Aorta (tissue), 5 donors: ENCODE measurements at places on chromosomes 1 and 21. TPM values are rescaled to one million over a fixed set of nuclear protein-coding genes. Genes with fewer than 3 reads are reported as not detected.
A peak's percentile ranks its signal among the peaks of the same experiment; 100 is the strongest.

- H3K27me3 ChIP-seq = no peaks in the 10 kb centered on the region
- H3K4me3 ChIP-seq = peak within 1 kb of the TSS; percentile 18
- no peak within 1 kb of the TSS for H3K27ac ChIP-seq
Measured at GRCh38 chr1:3651930-3652547, at the start of gene TP73. TSS of gene TP73 (plus strand) at chr1:3652516. CDS start at chr1:3682366, 29,850 bp downstream.

DNA sequence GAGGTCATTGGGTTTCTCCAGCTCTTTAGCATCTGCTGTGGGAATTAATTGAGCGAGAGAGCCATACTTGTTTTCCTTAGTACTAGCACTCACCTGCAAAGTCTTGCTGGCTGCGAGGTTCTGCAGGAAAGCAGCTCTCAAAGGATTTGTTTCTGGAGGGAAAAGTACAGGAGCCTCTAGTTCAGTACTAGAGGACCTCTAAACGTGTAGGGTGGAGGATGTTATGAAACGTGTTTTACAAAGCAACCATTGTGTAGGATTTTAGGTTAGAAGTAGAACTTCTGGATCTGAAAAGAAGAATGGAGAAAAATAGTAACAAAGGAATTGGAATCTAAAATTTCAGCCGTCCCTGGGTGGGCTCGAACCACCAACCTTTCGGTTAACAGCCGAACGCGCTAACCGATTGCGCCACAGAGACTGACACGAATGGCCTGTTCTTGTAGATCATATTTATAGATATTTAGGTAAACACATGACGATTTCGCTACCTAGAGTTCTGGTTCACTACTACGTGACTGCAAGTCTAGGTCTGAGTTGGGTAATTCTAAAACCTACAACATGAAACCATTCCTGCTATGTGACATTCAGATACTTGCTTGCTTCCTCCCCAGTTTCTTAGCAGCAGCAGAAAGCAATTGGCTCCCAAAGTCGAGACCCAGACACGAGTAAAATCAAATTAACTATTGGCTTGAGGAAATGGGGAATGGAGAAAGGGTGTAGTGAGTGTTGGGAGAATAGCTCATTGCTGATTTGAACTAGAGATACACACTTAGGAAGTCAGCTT is 60.2 kb upstream of the CFAP126 start:
- H3K27me3 ChIP-seq = no peaks in the 10 kb centered on the region
- no peaks in the 10 kb centered on the region for H3K36me3 ChIP-seq

- no peak overlapping the region for H3K4me3 ChIP-seq
- no peak overlapping the region for H3K27ac ChIP-seq
- H3K36me3 ChIP-seq = no peaks in the 10 kb centered on the region
- no peaks in the 10 kb centered on the region for H3K27me3 ChIP-seq
- H3K4me1 ChIP-seq = peaks cover 7% of the 10 kb centered on the region
Measured at GRCh38 chr1:217026531-217026930, 303.3 kb upstream of the ESRRG start.

DNA sequence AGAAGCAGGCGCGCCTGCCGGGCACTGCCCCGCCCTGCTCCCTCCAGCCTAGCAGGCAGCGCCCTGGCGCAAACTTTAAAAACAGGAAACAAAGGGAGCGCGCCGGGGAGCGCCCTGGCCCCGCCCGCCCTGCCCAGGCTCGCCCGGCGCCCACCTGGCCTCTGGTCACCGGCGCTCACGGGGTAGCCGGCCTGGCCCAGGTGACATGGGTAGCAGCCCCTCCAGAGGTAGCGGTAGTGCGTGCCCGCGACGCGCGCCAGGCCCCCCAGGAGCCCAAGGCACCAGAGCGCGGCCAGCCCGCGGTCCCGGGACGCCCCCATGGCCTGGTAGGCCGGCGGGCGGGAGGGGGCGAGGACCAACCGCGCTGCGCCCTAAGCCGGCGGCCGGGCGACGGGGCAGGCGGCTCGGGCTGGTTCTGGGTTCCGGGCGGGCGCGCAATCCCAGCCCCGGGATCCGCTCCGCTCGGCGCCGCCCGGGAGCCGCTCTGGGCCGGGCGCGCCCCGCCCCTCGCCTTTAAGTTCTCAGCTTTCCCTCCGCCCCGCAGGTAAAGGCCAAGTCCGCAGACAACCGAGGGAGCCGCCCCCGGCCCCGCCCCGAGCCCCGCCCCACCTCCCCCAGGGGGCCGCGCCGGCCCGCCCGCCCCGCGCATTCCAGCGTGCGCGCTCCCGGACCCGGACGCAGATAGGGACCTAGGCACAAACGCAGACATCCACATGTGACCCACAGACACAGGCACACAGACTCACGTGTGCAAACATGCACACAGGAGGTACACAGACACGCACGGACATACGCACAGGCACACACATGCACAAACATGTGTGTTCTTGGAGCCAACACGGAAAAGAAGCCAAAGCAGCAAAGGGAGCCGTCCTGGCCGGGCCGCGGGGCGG is 76.7 kb downstream of the ARHGEF16 start:
- H3K27ac ChIP-seq = peak overlapping the region; percentile 41
- no peaks in the 10 kb centered on the region for H3K27me3 ChIP-seq
- peak; percentile 88 for DNase-seq
- no peaks in the 10 kb centered on the region for H3K36me3 ChIP-seq

DNA sequence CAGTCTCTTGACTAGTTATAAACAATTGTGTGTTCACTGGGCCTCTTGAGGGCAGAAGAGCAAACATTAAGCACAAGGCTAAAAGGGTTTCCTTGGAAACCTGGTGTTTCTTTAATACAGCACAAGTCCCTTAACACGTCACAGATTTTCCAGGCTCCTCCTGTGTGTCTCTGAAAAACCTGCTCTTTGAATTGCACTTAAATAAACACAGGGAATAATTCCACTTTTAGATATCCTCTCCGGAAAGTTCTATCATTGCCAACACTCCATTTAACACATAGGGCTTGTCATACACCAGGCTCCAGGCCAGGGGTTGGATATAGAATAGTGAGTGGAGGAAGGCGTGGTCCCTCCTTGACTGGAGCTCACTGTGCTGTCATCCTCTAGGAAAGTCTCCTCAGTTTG is 442.6 kb downstream of the DSCAM start:
- H3K36me3 ChIP-seq = no peaks in the 10 kb centered on the region
- H3K4me3 ChIP-seq = no peak overlapping the region
- no peak for DNase-seq

GRCh38 chr1:185425163-185425562 is 108.1 kb upstream of the IVNS1ABP start:
- DNase-seq = no peak
- H3K27me3 ChIP-seq = no peaks in the 10 kb centered on the region
- no peak overlapping the region for H3K4me3 ChIP-seq
- H3K27ac ChIP-seq = no peak overlapping the region

- peaks cover 3% of the 10 kb centered on the region for H3K4me1 ChIP-seq
- H3K27me3 ChIP-seq = no peaks in the 10 kb centered on the region
- no peak overlapping the region for H3K27ac ChIP-seq
- DNase-seq = no peak
Measured at GRCh38 chr1:47686731-47687630, 249.1 kb downstream of the FOXD2 start.

- no peak overlapping the region for H3K4me3 ChIP-seq
- H3K27ac ChIP-seq = no peak overlapping the region
- no peak for DNase-seq
- no peaks in the 10 kb centered on the region for H3K4me1 ChIP-seq
Measured at GRCh38 chr1:22691031-22691753, 19.4 kb upstream of the EPHB2 start.

GRCh38 chr1:6998267-6998666 is 213.0 kb downstream of the CAMTA1 start:
- no peaks in the 10 kb centered on the region for H3K27me3 ChIP-seq
- no peak overlapping the region for H3K4me3 ChIP-seq
- H3K27ac ChIP-seq = no peak overlapping the region

DNA sequence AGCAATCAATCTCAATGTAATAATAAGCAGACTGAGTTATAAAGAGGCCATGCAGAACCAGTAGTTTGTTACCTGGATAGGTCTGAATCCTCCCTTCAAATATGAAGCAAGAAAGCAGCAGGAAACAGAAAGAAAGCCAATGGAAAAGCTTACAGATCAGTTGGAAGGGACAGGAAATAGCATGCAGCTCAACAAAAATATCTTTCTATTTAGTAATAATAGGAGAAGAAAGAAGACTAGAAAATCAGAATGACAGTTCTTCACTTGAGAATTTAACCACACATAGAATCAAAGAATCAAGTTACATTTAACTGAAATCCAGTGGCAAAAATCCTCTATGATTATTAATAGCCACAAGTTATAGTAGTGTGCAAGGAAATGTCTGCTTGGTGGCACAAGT is 194.4 kb downstream of the EIF4G3 start:
- no peak overlapping the region for H3K4me3 ChIP-seq
- DNase-seq = no peak
- H3K4me1 ChIP-seq = no peaks in the 10 kb centered on the region

DNA sequence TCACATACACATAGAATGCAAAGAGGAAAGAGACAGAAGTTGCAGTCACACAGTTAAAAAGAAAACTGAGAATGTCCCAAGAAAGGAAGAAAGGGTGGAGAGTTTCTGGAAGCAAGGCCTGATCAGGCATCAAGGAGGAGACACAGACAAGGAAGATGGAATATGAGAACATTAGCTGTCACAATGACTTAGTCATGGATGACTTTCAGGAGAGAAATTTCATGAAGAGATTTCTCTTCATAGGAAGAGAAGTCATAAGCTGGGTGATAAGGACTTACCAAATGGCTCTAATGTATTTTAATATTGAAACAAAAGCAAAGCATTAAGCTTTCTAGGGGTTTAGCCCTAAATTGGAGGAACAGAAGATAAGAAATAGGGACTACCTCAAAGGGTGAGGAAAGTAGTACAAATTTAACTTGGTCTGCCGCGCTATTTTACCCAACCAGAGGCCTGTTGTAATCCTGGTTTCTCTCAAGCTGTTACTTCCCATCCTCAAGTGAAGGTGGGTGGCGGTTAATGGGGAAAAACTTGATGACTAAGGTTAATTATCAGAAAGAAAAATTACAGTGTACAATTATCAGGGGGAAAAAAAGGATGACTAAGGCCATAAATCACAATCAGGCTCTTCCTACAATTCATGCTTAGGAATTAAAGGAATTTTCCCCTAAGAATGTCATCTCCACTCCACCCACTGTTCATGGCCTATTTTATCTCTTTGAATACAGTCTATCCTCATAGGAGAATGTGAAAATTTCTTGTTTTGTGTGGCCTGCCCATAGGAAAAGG is 93.9 kb upstream of the ADGRL2 start:
- no peaks in the 10 kb centered on the region for H3K27me3 ChIP-seq
- no peak overlapping the region for H3K27ac ChIP-seq
- no peak for DNase-seq

DNA sequence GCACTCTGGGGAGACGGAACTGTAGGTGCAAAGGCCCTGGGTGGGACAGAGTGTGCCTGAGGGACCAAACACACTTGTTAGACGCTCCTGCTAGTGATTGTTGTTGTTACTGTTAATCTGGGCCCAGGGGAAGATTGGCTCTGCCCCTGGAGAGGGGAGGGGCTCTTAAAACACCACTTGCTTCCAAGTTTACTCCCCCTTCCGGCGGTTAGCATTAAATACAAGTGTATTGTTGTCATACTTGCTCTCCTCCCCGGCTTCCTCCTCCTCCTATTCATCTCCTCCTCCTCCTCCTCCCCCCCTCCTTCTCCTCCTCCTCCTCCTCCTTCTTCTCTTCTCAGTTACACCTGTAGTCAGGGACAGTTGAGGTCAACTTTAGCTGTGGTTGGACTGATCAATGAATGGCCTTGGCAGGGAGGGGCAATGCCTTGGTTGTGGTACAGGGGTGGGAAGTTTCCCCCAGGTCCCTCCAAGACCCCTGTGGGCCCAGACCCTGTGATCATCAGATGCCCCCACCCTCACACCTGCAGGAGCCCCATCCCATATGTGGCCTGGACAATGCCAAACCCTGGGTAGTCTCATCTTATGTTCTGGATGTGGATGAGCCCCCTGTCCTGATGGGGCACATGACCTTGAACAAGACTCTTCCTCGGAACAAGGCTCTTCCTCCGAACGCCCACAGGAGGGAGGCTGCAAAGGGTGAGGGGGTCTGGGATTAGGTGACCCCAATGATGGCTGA is 217.3 kb downstream of the PTPRU start:
- H3K27me3 ChIP-seq = no peaks in the 10 kb centered on the region
- H3K36me3 ChIP-seq = no peaks in the 10 kb centered on the region
- no peaks in the 10 kb centered on the region for H3K4me1 ChIP-seq
- no peak overlapping the region for H3K27ac ChIP-seq
- H3K4me3 ChIP-seq = no peak overlapping the region
- DNase-seq = peak; percentile 36

DNA sequence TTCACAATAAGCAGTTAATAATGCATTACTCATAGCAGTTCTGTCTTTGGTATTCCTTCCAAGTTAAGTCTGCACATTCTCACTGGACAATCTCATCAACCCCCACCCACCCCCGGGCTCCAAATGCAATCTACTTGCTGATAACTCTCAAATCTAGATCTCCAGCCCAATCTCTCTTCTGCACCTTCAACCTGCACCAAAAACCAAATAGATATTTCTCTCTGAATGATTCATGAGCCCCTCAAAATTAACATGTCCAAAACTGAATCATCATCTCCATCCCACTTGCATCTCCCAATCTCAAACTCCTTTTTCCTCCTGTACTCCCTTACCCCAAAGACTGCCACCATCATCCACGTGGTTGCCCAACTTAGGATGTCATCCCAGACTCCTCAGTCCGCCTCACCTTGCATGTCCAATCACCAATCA is 2.7 kb downstream of the DOCK7 start:
- DNase-seq = no peak

GRCh38 chr1:76769911-76770310 is 97.4 kb upstream of the ST6GALNAC5 start:
- H3K4me3 ChIP-seq = no peak overlapping the region
- H3K27me3 ChIP-seq = no peaks in the 10 kb centered on the region
- DNase-seq = no peak
- H3K36me3 ChIP-seq = no peaks in the 10 kb centered on the region
- no peak overlapping the region for H3K27ac ChIP-seq

- peak overlapping the region; percentile 95 for H3K27ac ChIP-seq
- H3K27me3 ChIP-seq = no peaks in the 10 kb centered on the region
- DNase-seq = peak; percentile 90
- no peaks in the 10 kb centered on the region for H3K36me3 ChIP-seq
- H3K4me1 ChIP-seq = no peaks in the 10 kb centered on the region
Measured at GRCh38 chr1:9371391-9371935, 78.8 kb downstream of the SPSB1 start.

DNA sequence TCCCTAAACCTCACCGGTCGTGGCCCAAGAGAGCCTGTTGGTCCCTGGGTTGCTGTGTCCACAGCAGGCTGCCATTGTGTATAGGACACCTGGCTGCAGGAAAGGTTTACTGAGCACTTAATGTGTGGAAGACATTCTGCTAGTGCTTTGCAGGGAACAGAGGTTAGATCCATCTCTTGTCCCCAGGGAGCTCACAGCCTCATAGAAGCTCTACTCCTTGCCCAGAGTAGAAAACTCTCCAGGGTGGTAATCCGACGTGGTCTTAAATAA is 16.9 kb upstream of the ALPL start:
- no peaks in the 10 kb centered on the region for H3K4me1 ChIP-seq
- H3K27ac ChIP-seq = no peak overlapping the region
- H3K36me3 ChIP-seq = no peaks in the 10 kb centered on the region
- no peaks in the 10 kb centered on the region for H3K27me3 ChIP-seq
- no peak for DNase-seq

The ST6GALNAC5 gene
- 11.7 TPM for total RNA-seq

The NUP133 gene
- total RNA-seq = 37.3 TPM

The PRAMEF20 gene
- not detected for total RNA-seq

The TSTD1 gene
- 12.5 TPM for total RNA-seq

The BMP8B gene
- total RNA-seq = 0.81 TPM

The SLC45A1 gene
- total RNA-seq = 5.4 TPM

The VCAM1 gene
- 27.8 TPM for total RNA-seq

The CRYBG2 gene
- 0.27 TPM for total RNA-seq

The SMG5 gene
- 58.6 TPM for total RNA-seq

The ADCY10 gene
- 0.24 TPM for total RNA-seq

The VSIG8 gene
- 0.21 TPM for total RNA-seq
